ENCODE measurements at places on chromosomes 13 and 19. TPM values are rescaled to one million over a fixed set of nuclear protein-coding genes. Genes with fewer than 3 reads are reported as not detected.

- DNase-seq, result no peak
These were observed 149.2 kb downstream of the ABCC4 start for GRCh38 chr13:95151942-95152587.

- no peak for DNase-seq
These were observed at the start of the genes COL4A1 and COL4A2 for GRCh38 chr13:110306960-110307766. COL4A1 (minus strand) TSS chr13:110307157; CDS start chr13:110307027, 130 bp downstream. COL4A2 (plus strand) TSS chr13:110307284; CDS start chr13:110307904, 620 bp downstream.

GRCh38 chr19:52191389-52191788, 1.5 kb downstream of the PPP2R1A start:
- no peak for DNase-seq

- DNase-seq, result no peak
These were observed 15.6 kb upstream of the NBEA start for GRCh38 chr13:34926508-34926907.

- DNase-seq, result no peak
These were observed 11.9 kb downstream of the LTBP4 start for GRCh38 chr19:40612831-40613689.

GRCh38 chr19:47897861-47898260, 11.7 kb upstream of the SULT2A1 start:
- no peak for DNase-seq

GRCh38 chr19:47056411-47056810, 8.0 kb upstream of the TMEM160 start:
- DNase-seq, result no peak

GRCh38 chr19:53091413-53092254, 11.6 kb downstream of the ZNF160 start:
- no peak for DNase-seq

DNA sequence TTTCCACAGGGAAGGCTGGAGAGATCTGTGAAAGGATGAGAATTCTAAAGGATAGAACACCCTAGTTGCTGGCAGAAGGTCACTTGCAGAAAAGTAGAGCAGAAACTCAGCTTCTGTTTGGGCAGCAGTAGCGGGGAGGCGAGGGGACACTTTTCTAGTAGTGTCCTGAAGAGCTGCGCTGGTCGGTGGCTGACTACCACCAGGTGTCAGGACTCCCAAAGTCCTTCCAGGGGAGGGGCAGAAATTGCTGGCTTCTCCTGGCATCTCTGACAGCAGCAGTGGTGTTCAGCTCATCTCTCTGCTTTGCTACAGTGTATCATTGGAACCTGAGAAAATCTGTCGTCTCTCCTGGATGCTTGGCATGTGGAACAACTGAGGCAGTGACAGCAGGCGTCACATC, 120.9 kb downstream of the ZDHHC20 start:
- no peak for DNase-seq

GRCh38 chr19:8821748-8822241, 10.3 kb downstream of the ZNF558 start:
- no peak for DNase-seq

- DNase-seq, result no peak
These were observed 12.4 kb downstream of the TNFSF13B start for GRCh38 chr13:108281901-108282300.

- no peak for DNase-seq
These were observed 8.8 kb upstream of the DACH1 start for GRCh38 chr13:71875823-71876222.

- DNase-seq, result no peak
These were observed 2.3 kb downstream of the NCCRP1 start for GRCh38 chr19:39199025-39199424.

DNA sequence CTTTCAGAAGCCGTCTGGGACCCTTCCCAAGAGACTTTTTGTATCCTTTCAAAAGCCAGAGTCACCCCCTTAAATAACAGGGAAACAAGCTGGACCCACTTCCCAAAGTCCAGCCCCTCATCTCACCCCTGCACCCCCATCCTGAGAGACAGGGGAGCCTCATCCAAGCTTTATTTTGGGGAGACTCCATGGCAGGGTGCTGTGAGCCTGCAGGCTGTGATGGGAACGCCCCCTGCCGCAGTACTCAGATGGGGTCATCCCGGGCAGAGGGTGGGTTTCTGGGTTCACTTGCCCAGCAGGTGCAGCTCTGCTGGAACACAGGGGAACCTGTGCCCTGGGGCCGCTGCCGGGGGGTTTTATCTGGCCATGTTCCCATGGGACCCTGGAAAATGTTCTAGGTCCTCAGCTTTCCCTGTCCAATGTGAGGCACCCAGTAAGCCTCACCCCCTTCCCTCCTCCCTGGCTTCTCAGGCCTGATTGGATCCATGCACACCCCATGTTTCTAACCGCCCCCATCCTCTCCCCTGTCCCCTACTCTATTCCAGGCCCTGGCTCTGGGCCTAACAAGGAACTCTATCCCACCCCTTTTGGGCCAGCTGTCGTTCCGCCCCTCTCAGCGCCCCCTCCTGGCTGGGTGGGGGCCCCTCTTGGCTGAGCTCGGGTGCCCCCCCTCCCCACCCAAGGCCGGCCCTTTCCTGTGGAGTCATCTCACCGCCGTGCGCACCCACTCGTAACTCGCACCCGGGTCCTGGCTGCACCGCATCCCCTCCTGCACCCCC, 1.0 kb downstream of the HIF3A start:
- peak; percentile 47 for DNase-seq

DNA sequence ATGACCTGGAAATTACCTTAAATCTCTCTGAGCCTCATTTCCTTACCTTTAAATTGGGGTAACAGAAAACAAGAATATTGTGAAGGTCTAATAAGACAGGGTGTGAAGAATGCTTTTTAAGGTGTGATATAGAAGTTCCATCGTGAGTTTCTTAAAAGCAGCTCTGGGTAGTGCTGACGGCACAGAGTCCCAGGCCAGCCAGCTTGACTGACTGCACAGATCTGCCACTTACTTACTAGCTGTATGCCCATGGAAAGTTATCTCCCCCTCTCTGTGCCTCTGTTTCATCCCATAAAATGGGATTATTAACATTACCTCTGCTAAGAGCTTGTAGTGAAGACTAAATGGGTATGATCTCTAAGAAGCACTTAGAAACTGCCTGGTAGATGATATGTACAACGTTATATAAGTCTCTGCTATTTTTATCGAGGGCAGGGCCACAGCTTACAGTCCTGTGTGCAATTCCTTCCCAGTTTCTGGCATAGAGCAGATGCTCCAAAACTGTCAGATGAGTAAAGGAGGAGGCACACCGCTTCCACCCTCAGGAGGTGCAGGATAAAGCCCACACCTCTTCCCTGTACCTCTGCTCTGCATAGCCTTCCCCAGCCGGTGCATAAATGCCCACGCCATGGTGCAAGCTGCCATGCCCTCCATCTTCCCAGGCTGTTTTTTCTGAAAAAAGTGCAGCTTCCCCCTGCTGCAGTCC, 99.6 kb downstream of the MBNL2 start:
- no peak for DNase-seq

- peak; percentile 63 for DNase-seq
These were observed at the start of gene TRPM4 for GRCh38 chr19:49157445-49158224. TRPM4 (plus strand) TSS chr19:49157792; CDS start chr19:49157867, 75 bp downstream.

GRCh38 chr13:98097749-98098148, 45.1 kb upstream of the FARP1 start:
- no peak for DNase-seq

- DNase-seq, result no peak
These were observed 6.7 kb downstream of the PPP1R37 start for GRCh38 chr19:45099467-45100191.

GRCh38 chr13:82678052-82678451, 1204.2 kb downstream of the SLITRK1 start:
- DNase-seq, result no peak

- DNase-seq, result no peak
These were observed 552 bp upstream of the ZNF816 start for GRCh38 chr19:52963247-52963618.

DNA sequence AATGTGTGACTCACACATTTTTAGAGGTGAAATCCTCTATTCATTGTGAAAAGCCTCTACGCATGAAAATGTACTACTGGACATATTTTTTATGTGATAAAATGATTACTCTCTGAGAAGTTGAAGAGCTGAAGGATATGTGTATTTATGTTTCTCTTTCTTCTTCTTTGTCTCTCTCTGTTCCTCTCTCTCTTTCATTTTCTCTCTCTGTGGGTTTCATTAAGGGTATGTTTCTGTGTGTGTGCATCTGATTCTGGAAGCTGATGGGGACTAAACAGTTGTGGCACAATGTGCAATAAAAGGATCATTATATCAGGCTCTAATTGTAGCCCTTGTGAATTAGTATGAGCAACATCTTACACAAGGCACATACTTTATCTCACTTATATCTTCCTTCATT, 867.7 kb downstream of the PCDH9 start:
- DNase-seq, result no peak

- DNase-seq, result no peak
These were observed 195.5 kb downstream of the RGCC start for GRCh38 chr13:41652735-41653361.

GRCh38 chr13:36133950-36134626, 2.9 kb upstream of the DCLK1 start:
- no peak for DNase-seq

DNA sequence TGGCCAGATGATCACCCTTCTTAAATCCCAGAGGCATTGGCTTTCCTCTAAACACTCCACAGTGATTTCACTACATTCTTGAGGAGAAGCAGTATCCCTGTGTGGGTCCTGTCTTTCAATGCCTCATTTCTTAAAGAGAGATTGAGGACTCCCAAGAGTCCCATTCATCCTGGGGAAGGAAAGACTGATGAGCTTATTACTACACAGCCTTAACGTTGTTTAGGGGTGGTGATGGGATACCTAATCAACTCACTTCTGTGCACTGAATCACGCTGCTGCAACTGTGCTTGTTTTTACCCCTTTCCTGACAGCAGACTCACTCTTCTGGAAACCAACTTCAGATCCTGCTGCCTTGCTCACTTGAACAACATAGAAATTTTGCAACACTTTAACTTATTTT, 203.1 kb downstream of the RGCC start:
- DNase-seq, result no peak

DNA sequence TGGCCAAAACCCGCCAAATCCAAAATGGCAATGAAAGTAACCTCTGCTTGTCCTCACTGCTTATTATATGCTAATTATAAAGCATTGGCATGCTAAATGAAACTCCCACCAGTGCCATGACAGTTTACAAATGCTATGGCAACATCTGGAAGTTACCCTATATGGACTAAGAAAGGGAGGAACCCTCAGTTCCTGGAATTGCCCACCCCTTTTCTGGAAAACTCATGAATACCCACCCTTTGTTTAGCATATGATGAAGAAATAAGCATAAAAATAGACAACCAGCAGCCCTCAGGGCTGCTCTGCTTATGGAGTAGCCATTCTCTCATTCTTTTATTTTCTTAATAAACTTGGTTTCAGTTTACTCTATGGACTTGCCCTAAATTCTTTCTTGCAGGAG, 269.8 kb downstream of the OLFM4 start:
- DNase-seq, result no peak

DNA sequence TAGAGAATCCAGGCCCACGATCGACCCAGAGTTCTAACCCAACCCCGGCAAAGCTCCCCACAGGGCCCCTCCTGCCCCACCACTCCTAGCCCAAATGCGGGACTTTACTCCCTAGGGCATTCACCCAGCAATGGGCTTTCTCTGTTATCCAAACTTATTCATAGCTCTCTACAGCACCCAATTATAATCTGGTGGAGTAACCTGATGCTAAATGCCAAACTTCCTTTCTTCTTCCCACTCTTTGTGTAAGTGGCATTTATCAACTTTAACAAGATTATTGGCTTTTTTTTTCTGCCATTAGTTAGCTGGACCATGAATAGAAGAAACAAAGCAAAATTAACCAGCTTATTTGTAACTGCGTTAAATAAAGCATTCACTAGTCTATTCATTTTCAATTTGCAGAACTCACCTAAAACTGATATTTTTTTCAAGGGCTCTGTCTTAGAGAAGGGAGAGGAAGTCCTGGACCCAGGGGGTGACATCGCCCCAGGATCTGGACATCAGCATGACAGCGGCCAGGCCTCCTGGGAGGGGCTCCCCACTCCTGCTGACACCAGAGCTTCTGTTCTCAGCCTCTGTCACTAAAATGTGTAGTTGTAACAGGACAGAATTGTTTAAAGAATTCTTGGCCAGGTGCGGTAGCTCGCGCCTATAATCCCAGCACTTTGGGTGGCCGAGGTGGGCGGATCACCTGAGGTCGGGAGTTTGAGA, 1.5 kb downstream of the FAM124A start:
- no peak for DNase-seq

DNA sequence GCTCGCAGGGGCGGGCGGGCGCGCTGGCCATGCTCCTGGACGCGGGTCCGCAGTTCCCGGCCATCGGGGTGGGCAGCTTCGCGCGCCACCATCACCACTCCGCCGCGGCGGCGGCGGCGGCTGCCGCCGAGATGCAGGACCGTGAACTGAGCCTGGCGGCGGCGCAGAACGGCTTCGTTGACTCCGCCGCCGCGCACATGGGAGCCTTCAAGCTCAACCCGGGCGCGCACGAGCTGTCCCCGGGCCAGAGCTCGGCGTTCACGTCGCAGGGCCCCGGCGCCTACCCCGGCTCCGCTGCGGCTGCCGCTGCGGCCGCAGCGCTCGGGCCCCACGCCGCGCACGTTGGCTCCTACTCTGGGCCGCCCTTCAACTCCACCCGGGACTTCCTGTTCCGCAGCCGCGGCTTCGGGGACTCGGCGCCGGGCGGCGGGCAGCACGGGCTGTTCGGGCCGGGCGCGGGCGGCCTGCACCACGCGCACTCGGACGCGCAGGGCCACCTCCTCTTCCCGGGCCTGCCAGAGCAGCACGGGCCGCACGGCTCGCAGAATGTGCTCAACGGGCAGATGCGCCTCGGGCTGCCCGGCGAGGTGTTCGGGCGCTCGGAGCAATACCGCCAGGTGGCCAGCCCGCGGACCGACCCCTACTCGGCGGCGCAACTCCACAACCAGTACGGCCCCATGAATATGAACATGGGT, 599 bp downstream of the ZIC2 start:
- no peak for DNase-seq

DNA sequence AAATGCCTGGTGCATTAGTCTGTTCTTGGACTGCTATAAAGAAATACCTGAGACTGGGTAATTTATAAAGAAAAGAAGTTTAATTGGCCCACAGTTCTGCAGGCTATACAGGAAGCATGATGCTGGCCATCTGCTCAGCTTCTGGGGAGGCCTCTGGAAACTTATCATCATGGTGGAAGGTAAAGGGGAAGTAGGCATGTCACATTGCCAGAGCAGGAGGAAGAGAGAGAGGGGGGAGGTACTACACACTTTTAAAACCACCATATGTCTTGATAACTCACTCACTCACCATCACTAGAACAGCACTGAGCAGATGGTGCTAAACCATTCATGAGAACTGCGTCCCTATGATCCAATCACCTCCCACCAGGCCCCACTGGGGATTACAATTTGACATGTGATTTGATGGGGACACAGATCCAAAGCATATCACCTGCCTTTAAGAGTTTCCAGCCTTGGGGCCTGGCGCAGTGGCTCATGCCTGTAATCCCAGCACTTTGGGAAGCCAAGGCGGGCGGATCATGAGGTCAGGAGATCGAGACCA, 219.0 kb downstream of the KATNAL1 start:
- DNase-seq, result no peak

The LMTK3 gene
- total RNA-seq, result 4.5 TPM

The ANGPTL4 gene
- total RNA-seq, result 99.1 TPM

The EFNA2 gene
- not detected for total RNA-seq

The MISP gene
- not detected for total RNA-seq

Measured in thoracic aorta (tissue), 2 donors.